ENCODE measurements at places on chromosomes 7 and 10.
A peak's percentile ranks its signal among the peaks of the same experiment; 100 is the strongest.

DNA sequence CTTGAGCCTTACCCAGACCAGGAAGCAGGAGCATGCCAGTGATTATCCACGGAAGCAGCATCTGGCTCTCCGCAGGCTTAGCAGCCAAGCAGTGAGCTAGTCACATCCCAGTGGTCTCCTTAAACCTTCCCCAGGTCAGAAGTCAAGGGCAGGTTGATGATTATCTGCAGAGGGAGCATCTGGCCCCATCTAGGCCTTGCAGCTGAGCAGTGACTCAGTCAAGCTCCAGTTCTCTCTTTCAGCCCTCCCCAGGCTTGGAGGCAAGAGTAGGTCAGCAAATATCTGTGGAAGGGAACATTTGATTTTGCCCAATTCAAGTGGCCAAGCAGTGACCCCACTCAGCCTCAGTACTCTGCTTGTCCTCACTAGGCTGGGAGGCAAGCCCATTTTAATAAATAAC is 61.6 kb downstream of the ANKRD7 start:
- no peak for DNase-seq

DNA sequence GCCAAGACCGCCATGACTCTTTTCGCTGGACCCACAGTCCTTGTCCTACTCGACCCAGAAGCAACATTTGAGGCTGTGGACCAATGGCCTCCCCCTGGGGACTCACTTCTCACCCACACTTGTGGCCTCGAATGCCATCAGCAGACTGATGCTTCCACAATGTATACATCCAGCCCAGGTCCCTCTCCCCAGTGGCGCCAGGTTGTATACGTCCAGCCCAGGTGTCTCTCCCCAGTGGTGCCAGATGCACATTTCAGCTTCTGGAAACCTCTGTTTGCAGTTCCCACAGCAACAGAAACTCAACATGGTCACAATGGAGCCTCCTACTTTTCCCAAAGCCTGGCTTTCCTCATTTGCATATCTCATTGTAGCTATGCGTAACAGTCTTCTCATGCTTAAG is 210.5 kb upstream of the RNF32 start:
- no peak for DNase-seq

DNA sequence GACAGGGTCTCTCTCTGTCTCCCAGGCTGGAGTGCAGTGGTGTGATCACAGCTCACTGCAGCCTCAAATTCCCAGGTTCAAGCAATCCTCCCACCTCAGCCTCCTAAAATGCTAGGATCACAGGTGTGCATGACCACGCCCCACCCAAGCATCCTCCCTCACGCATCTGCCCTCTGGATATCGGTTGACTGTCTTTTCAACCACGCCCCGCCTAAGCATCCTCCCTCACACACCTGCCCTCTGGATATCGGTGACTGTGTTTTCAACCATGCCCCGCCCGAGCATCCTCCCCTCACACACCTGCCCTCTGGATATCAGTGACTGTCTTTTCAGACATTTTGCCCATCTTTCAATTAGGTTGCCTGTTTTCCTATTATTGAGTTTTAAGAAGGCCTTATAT is 140.5 kb downstream of the MAD1L1 start:
- no peak for DNase-seq

DNA sequence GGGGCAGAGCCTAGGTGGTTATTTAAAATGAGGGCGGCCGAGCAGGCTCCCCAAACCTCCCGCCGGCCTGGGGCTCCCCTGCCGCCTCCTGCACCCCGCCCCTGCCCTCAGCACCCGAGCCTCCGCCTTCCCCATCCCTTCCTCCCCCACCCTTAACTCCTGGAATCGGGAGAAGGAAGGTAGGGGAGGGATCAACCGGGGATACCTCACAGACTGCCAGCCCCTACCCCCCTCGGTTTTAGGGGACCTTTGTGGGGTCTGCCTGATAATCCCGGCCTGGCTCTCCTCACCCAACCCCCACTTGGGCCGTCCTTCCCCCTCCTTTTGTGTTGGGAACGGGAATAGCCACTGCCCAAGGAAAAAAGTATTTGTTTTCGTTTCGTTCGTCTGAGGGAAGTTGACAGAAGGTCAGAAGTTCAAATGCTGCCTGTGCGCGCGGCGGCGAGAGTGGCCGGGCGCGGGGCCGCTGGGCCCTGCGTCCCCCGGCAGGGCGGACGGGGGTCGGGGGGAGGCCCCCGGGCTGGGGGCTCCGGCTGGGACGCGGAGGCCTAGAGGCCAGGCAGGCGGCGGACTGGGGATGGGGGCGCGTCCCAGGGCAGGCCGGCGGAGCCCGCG is 2.8 kb downstream of the SHH start:
- no peak for DNase-seq

- DNase-seq: no peak
These were observed 107.2 kb upstream of the TCF7L2 start for GRCh38 chr10:112842832-112843360.

- DNase-seq: no peak
These were observed 182.8 kb downstream of the SEC23IP start for GRCh38 chr10:120075349-120075748.

GRCh38 chr7:143892527-143893300 is 9.3 kb downstream of the TCAF1 start:
- peak; percentile 63 for DNase-seq

DNA sequence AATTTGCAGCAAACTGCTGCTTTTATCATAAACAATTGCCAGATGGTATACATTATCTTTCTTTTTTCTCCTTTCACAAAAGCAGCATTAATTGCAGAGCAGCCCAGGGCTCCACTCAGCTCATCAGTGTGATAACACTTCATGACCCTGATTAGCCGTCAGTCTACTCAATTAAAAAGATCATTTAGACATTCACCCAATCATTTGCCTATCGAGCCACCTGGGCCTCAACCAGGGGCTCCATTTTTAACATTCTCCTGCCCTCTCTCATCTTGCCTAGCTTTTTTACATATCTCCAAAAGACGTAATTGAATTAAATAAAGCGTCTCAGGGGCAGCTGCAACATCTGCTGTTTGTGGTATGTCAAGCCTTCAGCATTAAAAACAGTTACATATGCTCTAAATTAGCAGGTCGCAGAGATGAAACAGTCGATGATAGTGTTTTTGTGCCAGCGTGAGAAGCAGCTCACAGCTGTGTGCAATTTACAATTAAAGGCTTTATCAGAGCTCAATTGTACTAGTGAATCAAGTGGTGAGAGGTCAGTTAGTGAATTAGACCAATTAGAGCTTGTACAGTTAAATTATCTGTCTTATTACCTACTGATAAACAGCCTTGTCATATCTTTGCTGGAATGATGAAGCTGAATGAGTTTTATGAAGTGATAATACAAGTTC is 522.5 kb downstream of the ETV1 start:
- DNase-seq: no peak

DNA sequence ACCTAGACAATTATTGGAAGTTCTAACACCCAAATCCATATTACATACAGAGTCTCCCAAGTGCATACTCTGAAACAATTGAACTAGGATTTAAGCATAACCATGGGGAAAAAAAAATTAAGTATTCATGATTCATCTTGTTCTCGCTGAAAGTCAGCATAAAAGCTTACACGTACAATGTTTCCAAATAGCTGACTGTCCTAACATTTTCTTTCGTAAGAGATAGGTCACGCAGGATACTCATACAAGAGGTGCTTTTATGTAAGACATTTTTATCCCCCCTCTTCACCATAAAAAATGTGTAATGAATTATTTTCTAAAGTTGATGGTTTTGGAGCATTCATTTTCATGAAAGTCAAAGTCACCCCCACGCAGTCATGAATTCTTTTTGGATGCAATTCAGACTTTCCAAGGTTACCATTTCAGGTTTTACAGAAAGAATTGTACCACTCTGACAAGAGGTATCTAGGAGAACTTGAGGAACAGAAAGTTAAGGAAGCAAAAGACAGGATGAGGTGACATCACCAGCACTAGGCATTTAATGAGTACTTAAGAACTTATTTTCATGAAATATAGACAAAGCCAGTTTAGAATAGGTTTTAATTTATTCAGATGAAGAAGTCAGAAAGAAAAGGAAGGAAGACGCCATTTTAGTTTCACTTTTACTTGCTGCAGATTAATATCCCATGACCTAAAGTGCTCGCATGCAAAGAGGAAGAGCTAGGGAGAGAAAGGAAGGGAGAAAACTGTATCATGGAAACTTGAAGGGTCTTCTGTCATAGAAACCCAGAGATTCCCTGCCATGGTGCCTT is 55.8 kb downstream of the TMEM26 start:
- DNase-seq: no peak

DNA sequence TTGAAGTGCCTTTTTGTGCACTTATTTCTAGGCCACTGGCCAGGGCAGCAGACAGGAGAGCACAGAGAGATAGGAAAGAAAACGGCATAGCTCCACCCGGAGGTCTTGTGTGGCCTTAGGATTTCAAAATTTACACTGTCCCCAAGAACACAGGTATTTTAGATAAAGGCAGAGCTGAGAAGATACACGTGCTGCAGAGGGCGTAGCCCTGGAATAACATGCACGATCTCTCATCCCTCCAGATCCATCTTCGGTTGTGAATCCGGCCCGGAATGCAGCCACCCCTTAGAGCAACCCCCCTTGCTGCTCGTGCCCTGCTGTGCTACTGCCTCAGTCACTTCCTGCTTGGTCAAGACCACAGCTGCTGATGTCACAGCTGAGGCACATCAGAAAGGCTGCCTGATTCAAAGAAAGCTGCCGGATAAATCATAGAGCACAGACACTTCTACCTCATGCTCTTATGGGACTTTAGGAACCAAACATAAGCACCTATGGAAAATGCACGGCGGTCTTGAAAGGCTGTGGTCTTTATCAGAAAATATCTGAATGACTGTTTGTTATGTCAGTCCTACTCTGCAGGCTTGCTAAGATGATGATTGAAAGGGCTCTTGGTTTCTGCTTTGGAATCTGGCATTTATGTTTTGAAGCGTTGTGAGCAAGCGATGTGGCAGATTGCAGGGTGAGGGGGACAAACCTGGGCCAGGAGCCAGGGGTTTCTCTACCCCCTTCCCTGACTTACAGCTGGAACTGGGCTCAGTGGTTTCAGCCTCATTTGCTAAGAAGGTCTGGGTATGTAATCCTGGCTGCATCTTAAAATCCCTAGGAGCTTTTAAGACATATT is 152.0 kb downstream of the SVIL start:
- no peak for DNase-seq

DNA sequence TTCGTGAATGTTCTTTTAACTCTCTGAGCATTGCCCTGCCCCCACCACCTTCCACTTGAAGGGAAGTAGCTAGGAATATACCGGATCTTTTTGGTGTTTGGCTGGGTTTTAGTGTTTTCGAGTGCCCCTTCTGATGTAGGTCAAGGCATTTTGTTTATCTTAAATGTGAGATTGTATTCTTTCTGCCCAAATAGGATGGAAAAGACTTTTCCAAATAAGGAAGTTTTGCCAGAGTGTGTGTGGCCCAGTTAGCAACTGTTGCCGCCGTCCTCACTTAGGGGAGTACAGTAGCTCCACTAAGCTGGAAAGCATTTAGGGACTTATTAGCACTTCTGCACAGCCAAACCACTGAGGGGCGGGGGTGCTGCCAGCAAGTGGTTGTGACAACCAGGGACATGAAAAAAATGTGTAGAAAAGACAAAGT is 29.8 kb upstream of the VCL start:
- no peak for DNase-seq

- no peak for DNase-seq
These were observed 983.7 kb downstream of the GATA3 start for GRCh38 chr10:9038146-9038714.

DNA sequence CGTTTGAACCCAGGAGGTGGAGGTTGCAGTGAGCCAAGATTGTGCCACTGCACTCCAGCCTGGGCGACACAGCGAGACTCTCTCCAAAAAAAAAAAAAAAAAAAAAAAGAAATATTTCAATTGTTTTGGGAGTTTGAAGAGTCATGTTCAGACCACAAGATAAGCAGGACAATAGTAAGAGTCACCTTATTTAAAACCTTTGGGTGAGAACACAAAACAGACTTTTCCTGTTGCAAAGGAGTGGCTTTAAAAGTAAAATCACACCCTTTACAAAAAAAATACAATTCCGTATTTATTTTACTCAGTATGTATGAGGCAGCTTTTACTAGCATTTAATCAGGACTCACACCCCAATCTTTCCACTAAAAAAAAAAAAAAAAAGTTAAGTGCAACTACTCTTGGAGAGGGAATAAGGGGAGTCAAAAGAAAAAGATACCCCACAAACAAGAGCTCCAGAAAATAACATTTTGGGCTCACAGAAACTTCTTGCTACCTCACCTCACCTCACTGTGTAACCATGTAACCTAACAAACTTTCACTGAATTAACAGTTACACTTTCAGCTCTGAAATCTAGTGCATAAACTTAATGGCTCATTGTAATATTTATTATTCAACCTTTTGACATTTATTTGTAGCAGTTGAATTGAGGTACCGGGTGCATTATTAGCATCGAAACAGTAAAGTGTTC is 11.2 kb downstream of the SKIDA1 start:
- no peak for DNase-seq

DNA sequence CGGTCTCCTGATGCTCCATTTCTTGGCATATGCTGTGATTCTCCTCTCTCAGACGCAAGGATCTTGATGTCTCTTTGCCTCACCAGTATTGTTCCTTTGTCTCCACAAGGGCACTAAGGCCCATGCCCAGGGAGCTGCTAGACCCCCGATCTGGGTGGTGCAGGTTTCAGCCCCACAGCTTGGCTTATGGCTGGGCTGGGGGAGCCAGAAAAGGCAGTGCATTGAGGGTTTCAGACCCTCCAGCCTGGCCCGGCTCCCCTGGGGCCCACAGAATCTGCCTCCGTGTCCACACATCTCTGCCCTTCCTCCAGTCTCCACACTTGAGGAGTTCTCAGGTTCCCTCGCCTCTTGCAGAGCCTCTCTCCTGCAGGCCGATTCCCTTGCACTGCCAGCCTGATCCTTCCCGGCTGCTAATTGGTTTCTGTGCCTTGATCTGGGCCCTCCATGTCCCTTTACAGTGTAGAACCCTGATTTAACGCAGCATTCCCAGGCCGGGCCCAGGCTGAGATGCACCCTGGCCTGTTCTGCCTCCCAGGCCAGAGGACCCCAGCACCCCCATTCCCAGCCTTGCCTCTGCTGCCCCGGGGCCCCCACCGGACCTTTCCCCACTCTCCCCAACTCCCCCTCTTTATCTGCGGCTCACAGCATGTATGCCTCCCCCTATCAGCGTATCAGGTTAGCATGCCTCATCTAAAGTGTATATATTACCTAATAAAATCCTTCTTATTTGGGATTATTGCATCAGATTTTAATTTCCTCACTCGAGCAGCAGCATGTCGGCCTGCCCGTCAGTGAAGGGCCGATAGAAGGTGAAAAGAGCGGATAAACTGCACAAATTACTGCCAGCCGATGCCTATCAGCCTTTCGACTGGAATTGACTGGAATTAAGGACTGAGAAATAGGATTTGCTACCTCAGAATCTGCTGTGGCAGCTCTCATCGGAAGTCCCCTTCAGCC is 145.7 kb downstream of the C10orf105 start:
- DNase-seq: no peak

GRCh38 chr7:87356448-87356847 is 11.0 kb downstream of the CROT start:
- DNase-seq: peak; percentile 48

All from erythroblast (primary cell).